Small intestine (tissue), 16 donors: ENCODE measurements at places on chromosomes 13 and 19.
A peak's percentile ranks its signal among the peaks of the same experiment; 100 is the strongest.

DNA sequence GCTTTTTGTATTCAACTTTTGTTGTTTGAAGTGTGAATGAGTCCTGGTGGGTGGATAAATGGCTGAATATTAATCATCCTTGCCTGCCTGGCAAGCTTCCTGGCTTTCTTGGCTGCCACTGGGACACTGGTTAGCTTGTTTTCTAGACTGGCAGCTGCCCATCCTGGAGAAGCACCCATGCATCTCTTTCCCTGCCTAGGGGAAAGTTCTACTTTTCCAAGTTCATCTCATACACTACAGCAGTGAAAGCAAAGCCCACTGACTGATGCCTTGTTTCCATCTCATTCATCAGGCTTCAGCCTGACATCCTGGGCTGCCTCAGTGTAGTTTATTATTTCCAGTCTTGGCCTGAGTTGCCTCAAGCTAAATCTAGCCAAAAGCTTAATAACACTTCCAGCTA is 244.8 kb downstream of the PCDH20 start:
- no peak overlapping the region for H3K27ac ChIP-seq
- H3K36me3 ChIP-seq = no peaks in the 10 kb centered on the region
- H3K4me3 ChIP-seq = no peak overlapping the region
- no peak for DNase-seq
- no peaks in the 10 kb centered on the region for H3K4me1 ChIP-seq

DNA sequence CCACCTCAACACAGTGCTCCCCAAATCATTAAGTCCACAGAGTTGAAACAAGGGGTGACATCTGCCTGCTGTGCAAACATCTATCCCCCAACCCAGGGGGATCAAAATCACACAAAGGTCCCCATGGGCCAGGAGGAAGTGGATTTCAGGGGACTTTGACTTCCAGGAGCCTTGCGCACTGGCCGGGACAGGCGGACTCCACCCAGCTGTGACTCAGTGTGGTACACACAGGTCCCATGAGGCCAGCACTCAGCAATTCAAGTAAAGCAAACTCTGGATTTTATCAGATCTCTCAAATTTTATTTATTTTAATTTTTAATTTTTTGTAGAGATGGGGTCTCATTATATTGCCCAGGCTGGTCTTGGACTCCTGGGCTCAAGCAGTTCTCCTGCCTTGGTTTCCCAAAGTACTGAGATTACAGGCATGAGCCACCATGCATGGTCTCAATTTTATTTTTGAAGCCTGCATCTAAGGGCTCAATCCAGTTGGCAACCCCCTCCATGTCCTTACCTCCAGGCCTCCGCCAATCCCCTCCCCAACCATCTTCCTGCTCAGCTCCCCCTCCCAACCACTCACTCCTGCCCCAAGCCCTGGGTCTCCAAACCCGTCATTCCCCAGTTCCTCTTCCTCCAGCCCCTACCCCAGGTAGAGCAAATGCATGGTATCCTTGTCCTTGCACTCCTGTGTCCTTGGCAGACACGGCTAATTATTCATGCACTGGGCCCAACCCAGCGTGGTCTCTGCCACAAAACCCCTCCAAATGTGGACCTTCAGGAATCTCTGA is 18.2 kb downstream of the ARHGAP33 start:
- no peak overlapping the region for H3K27ac ChIP-seq
- peak; percentile 31 for DNase-seq
- no peak overlapping the region for H3K4me3 ChIP-seq
- peaks cover 8% of the 10 kb centered on the region for H3K27me3 ChIP-seq
- H3K36me3 ChIP-seq = no peaks in the 10 kb centered on the region

GRCh38 chr19:57321751-57322150 is 1.5 kb downstream of the ZNF543 start:
- H3K27ac ChIP-seq = no peak overlapping the region
- H3K27me3 ChIP-seq = peaks cover 16% of the 10 kb centered on the region
- H3K4me1 ChIP-seq = peaks cover 2% of the 10 kb centered on the region
- DNase-seq = no peak

DNA sequence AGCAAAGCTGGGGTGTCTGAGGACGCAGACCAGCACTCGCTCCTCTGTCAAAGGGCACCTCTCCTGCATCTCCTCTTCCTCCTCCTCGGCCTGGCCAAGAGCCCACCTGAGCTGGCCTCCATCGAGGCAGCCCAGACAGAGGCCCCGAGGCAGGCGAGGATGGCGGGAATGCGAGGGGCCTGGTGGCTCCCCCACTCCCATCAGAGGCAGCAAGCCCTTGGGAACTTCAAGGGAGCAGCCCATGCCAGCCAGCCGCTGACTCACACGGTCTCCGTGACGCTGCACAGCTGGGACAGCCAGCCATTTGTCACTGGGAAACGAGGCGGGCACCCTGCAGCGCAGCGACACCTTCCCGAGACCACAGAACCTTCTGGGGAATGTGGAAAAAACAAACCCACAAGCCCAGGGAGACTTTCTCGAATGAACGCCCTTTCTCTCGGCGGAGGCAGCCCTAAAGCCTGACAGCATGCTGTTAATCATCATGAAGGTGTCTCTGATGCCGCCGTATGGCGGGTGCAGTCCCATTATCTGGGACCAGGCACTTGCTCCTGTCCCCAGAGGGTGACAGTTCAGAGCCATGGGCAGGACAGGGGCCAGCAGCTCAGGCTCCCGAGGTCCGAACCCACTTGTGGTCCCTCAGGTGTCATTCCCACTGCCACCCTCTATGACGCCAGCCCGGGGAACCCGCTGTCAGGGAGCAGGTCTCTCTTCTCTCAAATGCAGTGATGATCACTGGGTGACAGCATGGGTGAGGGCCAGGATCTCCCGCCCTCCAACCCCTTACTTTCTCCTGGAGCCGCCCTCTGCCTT is 53.0 kb downstream of the PEPD start:
- no peak overlapping the region for H3K27ac ChIP-seq
- no peak for DNase-seq
- H3K4me3 ChIP-seq = no peak overlapping the region
- no peaks in the 10 kb centered on the region for H3K4me1 ChIP-seq
- H3K27me3 ChIP-seq = no peaks in the 10 kb centered on the region

- no peaks in the 10 kb centered on the region for H3K4me1 ChIP-seq
- no peaks in the 10 kb centered on the region for H3K36me3 ChIP-seq
- H3K4me3 ChIP-seq = no peak overlapping the region
- H3K27ac ChIP-seq = no peak overlapping the region
- DNase-seq = peak; percentile 33
- no peaks in the 10 kb centered on the region for H3K27me3 ChIP-seq
These were observed 82.9 kb downstream of the PDS5B start for GRCh38 chr13:32669030-32669646.

- H3K4me3 ChIP-seq = no peak overlapping the region
- no peaks in the 10 kb centered on the region for H3K4me1 ChIP-seq
- peaks cover 3% of the 10 kb centered on the region for H3K27me3 ChIP-seq
These were observed 451 bp upstream of the ICAM5 start for GRCh38 chr19:10289167-10289835.

- H3K36me3 ChIP-seq = no peaks in the 10 kb centered on the region
- no peaks in the 10 kb centered on the region for H3K4me1 ChIP-seq
- no peak overlapping the region for H3K27ac ChIP-seq
- H3K4me3 ChIP-seq = no peak overlapping the region
- no peak for DNase-seq
These were observed 38.2 kb upstream of the TUBGCP3 start for GRCh38 chr13:112626124-112626523.

GRCh38 chr19:35708391-35708790 is 4.0 kb downstream of the ZBTB32 start:
- no peaks in the 10 kb centered on the region for H3K4me1 ChIP-seq
- H3K4me3 ChIP-seq = no peak overlapping the region
- H3K36me3 ChIP-seq = no peaks in the 10 kb centered on the region
- no peak overlapping the region for H3K27ac ChIP-seq

- peak; percentile 100 for DNase-seq
- H3K27me3 ChIP-seq = no peaks in the 10 kb centered on the region
- H3K27ac ChIP-seq = peak within 1 kb of the TSS; percentile 98
- no peaks in the 10 kb centered on the region for H3K4me1 ChIP-seq
- no peaks in the 10 kb centered on the region for H3K36me3 ChIP-seq
- peak within 1 kb of the TSS; percentile 87 for H3K4me3 ChIP-seq
These were observed at the start of gene UBL3 for GRCh38 chr13:29850213-29850898. UBL3 (minus strand) TSS chr13:29850617; CDS start chr13:29849538, 1,079 bp downstream.

- no peak overlapping the region for H3K4me3 ChIP-seq
- DNase-seq = no peak
- H3K4me1 ChIP-seq = no peaks in the 10 kb centered on the region
- H3K27me3 ChIP-seq = no peaks in the 10 kb centered on the region
These were observed 11.3 kb downstream of the CEACAM21 start for GRCh38 chr19:41587101-41587837.
